ENCODE measurements at places on chromosomes 12 and 14.

DNA sequence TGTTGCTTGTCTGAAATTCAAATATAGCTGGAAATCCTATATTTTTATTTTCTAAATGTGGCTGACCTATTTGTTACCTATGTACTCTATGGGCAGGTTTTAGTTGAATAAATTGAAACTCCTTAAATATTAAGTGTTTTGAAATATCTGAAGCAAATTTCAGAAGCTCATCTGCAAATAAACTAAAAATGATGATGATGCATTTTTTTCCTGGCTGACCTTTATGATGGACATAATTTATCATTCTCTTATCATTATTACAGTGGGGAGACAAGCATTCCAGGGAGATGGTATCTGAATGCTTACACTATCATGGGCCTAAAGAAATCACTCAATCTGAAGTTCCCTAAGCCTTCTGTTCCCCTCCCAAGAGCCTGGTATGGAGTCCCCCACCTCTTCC is 1225.2 kb downstream of the AACS start:
- no peak for DNase-seq

GRCh38 chr14:75578102-75578785 is at the start of gene FLVCR2:
Gene FLVCR2 (plus strand): TSS chr14:75578620. CDS start chr14:75578973, 353 bp downstream.
- DNase-seq, result no peak

- DNase-seq, result no peak
Observed at GRCh38 chr14:74618078-74618952, 6.3 kb upstream of the LTBP2 start.

- no peak for DNase-seq
Observed at GRCh38 chr12:65798918-65799317, 25.4 kb upstream of the HMGA2 start.

GRCh38 chr14:58724702-58725101 is 86.9 kb downstream of the DACT1 start:
- no peak for DNase-seq

GRCh38 chr14:47389535-47389934 is 285.9 kb downstream of the MDGA2 start:
- no peak for DNase-seq

- DNase-seq, result no peak
Observed at GRCh38 chr14:38089123-38089522, 118.6 kb upstream of the SSTR1 start.

GRCh38 chr12:76859611-76860010 is 19.2 kb downstream of the CSRP2 start:
- no peak for DNase-seq

DNA sequence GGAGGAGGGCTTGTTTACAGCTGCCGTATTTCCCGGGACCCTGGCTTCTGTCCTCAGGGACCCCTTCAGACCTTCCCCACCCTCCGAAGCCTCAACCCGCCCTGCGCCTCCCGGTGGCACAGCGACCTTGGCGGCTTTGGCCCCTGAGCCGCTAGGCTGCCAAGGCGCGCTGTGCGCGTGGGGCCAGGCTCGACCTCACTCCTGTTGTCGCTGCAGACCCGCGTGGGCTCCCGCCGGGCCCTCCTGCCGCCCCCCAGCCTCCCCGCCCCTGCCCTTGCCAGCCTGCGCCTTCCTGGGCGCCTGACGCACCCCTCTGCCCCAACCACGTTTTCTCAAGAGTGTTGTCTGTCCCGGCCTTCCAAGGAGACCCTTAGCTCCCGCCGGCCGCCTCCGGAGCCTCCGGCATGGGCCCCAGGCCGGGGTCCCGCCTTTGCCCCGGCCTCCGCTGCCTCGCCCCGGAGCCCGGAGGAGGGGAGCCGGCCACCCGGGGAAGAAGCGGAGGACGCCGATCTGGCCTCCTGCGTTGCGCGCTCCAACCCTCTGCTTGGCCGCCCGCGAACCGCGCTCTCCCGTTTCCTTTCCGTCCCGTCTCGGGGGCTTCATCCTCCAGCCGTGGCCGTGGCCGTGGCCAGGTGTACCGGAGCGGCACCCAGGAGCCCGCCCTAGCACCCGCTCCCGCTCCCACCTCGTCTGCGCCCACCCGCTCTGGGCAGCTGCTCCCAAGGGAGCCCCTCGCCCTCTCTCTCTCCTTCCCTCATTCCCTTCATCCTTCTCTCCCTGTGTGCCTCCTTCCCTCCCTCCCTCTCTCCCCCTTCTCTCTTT is 19.9 kb downstream of the PPP2R5C start:
- DNase-seq, result no peak

GRCh38 chr12:128709660-128710059 is 114.1 kb downstream of the SLC15A4 start:
- DNase-seq, result no peak

DNA sequence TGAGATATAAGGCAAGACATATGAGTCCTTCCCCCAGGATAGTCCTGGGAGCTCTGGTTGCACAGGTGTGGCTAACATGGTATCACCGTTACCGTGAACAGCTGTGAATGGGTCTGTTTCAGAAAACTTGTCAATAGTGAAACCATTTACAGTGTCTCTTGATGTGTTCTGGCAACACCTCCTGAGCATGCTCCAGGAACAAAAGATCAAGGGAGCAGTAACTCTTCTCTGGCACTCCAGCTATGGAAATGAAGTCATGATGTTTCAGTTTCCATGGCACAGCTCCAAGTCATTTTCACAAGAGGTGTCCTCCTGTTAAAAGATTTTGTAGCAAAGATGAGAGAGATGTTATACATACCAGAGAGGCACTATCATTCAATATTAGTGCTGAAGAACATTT is 253.7 kb downstream of the SNAPC1 start:
- no peak for DNase-seq

GRCh38 chr12:26134540-26134939 is 9.7 kb upstream of the BHLHE41 start:
- no peak for DNase-seq

- DNase-seq, result no peak
Observed at GRCh38 chr12:54932038-54932437, 52.5 kb downstream of the TESPA1 start.

- no peak for DNase-seq
Observed at GRCh38 chr12:53201639-53202038, 5.4 kb downstream of the ITGB7 start.

- DNase-seq, result no peak
Observed at GRCh38 chr12:66359300-66359699, 57.0 kb downstream of the HELB start.

DNA sequence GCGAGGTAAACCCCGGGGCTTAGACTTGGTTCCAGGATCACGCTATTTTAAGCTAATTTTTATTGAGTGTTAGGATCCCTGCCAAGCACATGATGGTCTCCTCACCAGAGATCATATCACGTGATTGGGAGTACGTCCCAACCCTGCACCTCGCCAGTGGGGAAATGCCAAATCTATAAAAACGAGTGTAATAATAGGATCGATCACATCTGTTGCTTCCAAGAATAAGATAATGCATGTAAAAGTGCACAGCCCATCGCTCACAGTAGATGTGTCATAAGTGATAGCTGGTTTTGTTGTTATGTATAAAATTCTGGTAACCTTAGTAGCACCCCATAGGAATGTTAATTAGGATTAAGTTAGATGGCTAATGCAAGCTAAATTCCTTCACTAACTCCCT is 581.0 kb upstream of the TMEM132C start:
- DNase-seq, result no peak

- no peak for DNase-seq
Observed at GRCh38 chr14:54440476-54440872, 700 bp downstream of the CNIH1 start.

GRCh38 chr12:63313139-63313538 is 162.1 kb upstream of the AVPR1A start:
- no peak for DNase-seq

GRCh38 chr14:103606963-103607668 is 21.9 kb upstream of the KLC1 start:
- DNase-seq, result no peak

GRCh38 chr12:100455896-100456295 is 17.8 kb upstream of the NR1H4 start:
- no peak for DNase-seq

DNA sequence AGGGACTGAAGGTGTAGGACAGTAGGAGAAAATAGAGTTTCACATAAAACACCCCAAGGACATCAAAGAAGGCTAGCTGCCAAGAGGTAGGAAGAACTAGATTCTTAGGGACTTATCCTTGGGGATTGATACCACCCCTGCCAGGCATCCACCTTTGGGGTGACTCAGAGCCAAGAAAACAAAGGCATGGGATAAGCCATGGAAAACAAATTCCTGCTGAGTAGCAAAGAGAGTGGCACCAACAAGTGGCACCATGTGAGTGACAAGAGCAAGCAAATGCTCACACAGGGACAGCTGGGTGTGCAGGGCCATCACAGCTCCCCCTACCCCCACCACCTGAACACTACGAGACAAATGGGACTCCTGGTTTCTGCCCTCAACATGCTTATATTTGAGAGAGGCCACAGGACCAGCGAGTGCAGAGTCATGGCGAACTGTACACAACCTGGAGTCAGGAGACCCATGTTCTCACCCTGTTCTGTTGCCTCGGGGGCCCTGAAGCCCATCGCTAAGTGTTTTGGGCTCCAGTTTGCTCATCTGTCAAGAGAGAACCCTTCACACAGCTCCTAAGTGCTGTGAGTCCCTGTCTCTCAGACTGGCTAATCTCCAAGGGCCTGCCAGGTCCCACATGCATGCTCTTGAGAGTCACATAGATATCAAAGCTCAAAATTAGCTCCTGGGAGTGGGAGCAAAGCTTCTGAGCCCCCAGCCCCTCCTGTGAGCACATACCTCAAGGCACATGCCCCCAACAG is 91.9 kb downstream of the DPF3 start:
- no peak for DNase-seq

- no peak for DNase-seq
Observed at GRCh38 chr14:68416171-68416570, 376.7 kb downstream of the ZFP36L1 start.

GRCh38 chr14:73660511-73660910 is 15.7 kb downstream of the DNAL1 start:
- DNase-seq, result no peak

GRCh38 chr12:72330301-72330700 is 58.1 kb downstream of the TRHDE start:
- DNase-seq, result no peak

- no peak for DNase-seq
Observed at GRCh38 chr12:112810235-112810917, 18.8 kb downstream of the RPH3A start.

- no peak for DNase-seq
Observed at GRCh38 chr14:64137657-64138290, 156.4 kb downstream of the ESR2 start.

- no peak for DNase-seq
Observed at GRCh38 chr14:92692822-92693226, 55.6 kb downstream of the LGMN start.

DNA sequence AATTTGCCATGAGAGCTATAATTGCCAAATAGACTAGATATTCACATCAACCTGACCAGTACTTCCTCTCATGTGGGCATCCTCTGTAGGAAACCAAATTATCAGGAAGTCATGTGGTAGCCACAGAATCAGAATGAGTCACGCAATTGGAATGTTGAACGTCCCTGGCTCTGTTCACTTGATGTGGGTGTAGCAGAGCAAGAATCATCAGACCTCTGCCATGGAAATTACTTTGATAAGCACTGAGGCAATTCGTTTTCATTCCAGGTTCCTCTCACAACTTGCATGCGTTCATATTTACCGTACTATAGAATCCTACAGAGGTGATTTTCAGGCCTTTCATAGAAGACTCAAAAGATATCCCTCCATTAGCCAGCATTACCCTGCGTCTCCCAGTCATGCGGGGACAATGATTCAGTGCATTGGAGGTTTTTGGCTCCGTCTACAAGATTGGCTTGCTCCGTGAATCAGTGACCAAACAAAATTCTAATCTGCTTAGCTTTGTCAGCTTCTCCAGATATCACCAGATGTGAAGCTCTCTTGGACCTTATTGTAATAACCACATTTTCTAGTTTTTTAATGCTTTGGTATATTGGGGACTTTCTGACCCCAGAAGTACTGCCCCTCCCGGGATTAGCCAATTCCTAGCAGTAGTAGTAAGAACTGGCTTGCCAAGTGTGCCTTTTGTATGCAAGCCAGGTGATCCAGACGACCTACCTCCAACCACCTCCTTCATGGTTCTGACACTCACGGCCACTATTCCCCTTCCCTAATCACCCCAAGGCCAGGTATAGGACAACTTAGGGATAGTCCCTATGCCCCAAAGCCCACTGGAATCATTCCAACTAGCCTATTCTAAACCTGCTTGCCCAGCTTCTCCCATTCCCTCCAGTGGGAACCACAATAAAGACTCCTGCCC is 133.4 kb downstream of the KICS2 start:
- DNase-seq, result no peak

GRCh38 chr14:99819514-99819913 is 26.3 kb downstream of the EML1 start:
- no peak for DNase-seq

DNA sequence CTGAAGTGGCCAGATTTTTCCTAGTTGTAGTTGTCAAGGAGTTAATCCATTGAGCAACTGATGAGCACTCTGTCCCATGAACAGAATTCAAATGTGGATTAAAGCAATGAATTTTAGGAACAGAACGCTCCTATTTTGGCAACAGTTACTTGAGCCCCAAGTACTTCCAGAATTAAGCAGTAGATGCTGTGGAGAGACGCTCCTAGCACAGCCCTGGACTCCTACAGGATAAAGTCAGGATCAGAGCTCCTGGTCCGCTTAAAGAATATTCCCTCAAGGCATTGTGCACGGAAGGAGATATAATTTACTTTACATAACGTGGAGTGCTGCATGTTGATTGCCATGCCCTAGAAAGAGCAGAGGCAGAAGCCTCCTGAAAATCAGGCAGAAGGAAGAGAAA is 53.4 kb downstream of the FLRT2 start:
- no peak for DNase-seq

GRCh38 chr12:4084573-4084972 is 189.0 kb upstream of the CCND2 start:
- DNase-seq, result no peak

GRCh38 chr12:58575256-58575655 is 345.0 kb downstream of the LRIG3 start:
- no peak for DNase-seq

GRCh38 chr14:65478017-65478416 is 65.5 kb downstream of the FUT8 start:
- DNase-seq, result no peak

DNA sequence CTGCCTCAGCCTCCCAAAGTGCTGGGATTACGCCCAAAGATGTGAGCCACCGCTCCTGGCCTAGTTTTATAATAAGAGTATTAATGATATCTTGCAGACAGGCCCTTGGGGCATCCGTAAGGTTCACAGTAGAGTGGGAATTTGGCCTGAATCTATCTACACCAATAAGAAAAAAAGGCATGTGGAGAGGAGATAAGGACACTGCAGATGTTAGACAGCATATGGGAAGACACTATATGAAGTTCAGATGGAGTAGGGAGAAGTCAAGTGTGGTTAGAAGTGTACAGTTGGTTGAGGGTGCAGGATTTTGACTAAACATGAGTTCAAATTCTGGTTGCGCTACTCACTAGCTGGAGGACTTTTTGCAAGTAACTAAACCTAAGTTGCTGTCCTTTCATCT is 8.5 kb upstream of the TTC8 start:
- DNase-seq, result no peak

GRCh38 chr12:81136519-81136918 is 58.6 kb downstream of the ACSS3 start:
- DNase-seq, result no peak

GRCh38 chr12:83261998-83262397 is 575.3 kb downstream of the TMTC2 start:
- no peak for DNase-seq

- DNase-seq, result no peak
Observed at GRCh38 chr12:110361216-110361615, 42.3 kb downstream of the ANAPC7 start.

- DNase-seq, result no peak
Observed at GRCh38 chr14:80310938-80311750, 99.8 kb upstream of the DIO2 start.

GRCh38 chr12:4486980-4487379 is 41.4 kb upstream of the FGF6 start:
- DNase-seq, result no peak
